Activated naive CD4-positive, alpha-beta T cell treated with anti-CD3 and anti-CD28 coated beads, Interleukin-2, amount 10 ng/mL, durations not matched to agents 5 hours and 36 hours (primary cell): ENCODE measurements at places on chromosomes 4 and X. TPM values are rescaled to one million over a fixed set of nuclear protein-coding genes. Genes with fewer than 3 reads are reported as not detected.

Gene CYBB
- 0.08 TPM for total RNA-seq

Gene CPEB2
- total RNA-seq = 14.8 TPM

Gene PUDP
- total RNA-seq = 13.6 TPM

Gene AKAP4
- not detected for total RNA-seq

Gene JAKMIP1
- total RNA-seq = 5.2 TPM

Gene STPG2
- 0.13 TPM for total RNA-seq

Gene TLR6
- total RNA-seq = 6.6 TPM

Gene TXK
- 65.6 TPM for total RNA-seq

Gene PDZD4
- 1.1 TPM for total RNA-seq

Gene IL2
- total RNA-seq = 0.31 TPM

Gene SLC4A4
- 2.5 TPM for total RNA-seq

Gene LIMCH1
- not detected for total RNA-seq

Gene CLNK
- total RNA-seq = 0.15 TPM

Gene IGSF1
- total RNA-seq = not detected

Gene NUP62CL
- total RNA-seq = 1.9 TPM

Gene TEX13B
- total RNA-seq = not detected

Gene UGDH
- 17.1 TPM for total RNA-seq
